ENCODE measurements at places on chromosomes 7 and 10.

GRCh38 chr10:125564570-125564969 is 118.4 kb downstream of the TEX36 start:
- DNase-seq: no peak

DNA sequence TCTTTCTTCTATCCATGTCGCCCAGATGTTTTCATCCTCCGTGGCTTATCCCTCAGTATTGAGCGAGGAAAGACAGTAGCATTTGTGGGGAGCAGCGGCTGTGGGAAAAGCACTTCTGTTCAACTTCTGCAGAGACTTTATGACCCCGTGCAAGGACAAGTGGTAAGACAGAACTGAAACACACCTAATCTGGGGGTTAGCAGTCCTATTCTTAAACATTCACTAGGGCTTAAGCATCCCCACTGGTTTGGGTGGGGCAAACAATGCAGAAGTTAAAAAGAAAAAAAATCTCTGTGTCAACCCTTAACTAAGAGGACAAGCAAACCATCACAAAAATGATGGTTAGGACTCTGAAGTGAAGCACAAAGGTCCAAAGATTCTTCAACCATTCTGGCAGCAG is 43.8 kb downstream of the SP8 start:
- DNase-seq: no peak

DNA sequence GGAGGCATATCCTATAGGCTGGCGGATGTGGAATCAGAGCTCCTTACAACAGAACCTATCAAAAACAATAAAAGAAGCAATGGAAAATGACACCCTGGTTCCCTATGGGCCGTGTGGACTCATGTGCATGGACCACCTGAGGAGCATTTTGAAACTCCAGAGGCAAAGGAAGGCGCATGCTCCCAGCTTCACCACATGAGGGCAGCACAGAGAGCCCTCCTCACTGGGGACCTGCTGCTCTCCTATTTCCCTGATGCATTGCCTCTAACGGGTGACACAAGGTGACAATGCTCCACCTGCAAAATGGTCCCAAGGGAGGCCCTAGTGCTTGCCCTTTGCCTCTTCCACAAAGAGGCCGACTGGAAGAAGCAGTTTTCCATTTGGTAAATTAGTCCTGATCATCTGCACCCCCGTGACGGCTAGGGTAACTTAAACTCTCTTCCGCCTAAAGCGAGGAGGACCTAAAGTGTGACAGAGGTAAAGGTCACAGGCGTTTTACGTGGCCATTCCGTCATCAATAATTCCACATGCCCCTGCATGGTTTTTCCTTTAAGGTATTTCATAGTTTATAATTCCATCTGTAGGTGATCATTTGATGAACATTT is 67.7 kb downstream of the GPAM start:
- peak; percentile 29 for DNase-seq

DNA sequence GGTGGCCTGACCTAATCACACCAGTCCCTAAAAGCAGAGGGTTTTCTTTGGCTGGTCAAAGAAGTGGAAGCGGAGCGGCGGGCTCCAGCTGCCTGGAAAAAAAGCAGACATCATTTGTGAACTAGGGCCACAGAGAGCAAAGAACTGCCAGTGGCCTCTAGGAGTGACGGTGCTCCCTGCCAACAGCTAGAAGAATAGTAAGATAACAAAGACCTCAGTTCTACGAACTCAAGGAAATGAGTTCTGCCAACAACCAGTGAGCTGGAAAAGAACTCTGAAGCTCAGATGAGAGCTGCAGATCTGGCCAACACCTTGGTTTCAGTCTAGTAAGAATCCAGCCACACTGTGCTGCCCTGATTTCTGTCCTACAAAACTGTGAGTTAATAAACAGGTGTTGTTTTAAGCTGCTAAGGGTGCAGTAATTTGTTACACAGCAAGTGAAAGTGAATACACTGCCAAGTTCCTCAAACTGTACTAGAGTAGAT is 178.0 kb downstream of the SRPK2 start:
- DNase-seq: peak; percentile 72

- peak; percentile 96 for DNase-seq
These were observed 122.7 kb downstream of the CUL2 start for GRCh38 chr10:34967335-34967880.

Measured in fibroblast of the aortic adventitia (primary cell).